ENCODE measurements at places on chromosomes 7 and 10.

DNA sequence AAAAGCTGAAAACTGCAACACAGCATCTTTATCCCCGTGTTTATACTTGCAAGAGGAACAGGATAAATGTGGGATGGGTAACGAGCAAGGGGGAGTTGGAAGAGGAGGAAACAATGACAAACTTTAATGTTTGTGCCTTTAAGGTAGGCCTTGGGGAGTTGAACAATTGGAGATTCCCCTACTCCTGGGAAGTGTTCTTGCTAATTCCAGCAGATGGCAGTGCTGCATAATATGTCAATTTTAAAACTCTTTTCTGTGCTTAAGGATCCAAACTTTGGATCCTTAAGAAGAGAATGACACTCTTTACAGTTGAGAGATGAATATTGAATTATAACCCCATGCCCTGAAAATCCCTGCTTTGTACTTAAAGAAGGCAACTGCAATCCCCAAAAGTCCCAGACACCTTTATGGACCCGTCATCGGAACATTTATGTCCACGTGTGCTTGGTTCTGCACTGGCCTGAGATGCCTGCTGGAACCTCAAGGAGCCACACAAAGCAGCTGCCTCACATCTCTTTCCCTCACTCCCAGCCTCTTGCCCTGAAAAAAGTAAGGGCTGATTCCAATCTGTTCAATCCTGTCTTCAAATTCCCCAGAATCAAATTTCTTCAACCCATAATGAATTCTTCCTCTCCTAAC lies 12.0 kb downstream of the IFIT5 start:
- DNase-seq = no peak

DNA sequence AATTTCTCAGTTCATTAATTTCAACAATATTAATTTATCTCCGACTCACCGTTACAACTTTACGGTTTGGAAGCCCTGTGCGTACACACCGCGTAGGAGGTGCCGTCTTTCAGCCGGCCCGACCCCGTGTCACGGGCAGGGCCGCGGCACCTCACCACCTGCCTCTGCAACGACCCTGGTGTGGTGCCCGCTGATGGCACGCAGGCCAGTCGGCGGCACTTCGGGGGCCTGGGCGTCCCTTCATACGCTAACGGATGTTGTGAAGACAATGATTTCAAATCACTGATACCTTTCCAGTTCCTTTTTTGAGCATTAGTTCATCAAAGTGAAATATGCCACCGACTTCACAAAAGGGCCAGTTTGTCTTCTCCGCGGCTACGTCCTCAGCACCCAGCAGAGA lies 125.3 kb downstream of the EBF3 start:
- no peak for DNase-seq

GRCh38 chr7:142553216-142553615 lies 196.1 kb upstream of the PRSS1 start:
- no peak for DNase-seq

DNA sequence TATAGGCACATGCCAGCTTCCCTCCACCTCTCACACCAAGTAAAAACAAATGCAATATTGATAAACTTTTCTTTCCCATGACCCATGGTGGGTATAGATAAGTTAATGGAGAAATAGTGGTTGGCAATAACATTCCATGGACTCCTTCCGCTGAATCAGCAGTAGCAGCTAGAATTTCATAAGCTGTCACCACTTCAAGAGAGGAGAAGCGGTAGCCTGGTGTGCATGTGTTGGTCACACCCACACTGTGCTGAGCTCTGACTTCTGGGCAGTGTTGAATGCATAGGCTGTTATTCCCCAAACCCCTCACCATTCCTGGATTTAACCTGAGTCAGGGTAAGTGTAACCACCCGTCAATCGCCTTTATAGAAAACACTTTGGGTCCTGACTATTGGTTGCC lies 32.5 kb upstream of the BMPER start:
- DNase-seq = no peak

DNA sequence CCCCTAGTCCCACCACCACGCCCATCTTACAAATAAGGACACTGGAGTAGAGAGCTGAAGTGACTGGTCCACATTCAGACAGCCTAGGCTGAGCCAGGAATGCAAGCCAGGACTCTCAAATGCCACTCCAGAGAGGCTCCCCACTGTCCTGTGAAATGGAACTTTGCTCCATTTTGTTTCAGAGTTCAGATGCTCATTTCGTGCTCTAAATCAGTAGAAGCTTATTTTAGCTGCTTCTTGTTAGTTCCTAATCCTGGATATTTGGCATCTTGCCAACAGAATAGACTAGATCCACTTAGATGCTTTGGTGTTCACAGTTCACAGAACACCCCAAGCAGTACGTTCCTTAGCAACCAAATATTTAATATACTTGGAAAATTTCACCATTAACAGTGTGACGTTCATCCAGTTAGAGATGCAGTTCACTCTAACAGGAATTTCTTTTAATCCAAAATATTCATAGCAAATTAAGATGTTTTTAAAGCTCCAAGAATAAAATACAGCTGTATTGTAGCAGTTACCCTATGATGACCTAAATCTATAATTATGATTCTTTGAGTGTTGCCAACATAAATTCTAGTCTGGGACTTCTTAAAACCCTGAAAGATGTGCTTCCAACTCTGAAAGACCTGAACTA lies 7.3 kb downstream of the MMP21 start:
- DNase-seq = no peak

- DNase-seq = no peak
These were observed 136.6 kb downstream of the AHR start for GRCh38 chr7:17434841-17435692.

DNA sequence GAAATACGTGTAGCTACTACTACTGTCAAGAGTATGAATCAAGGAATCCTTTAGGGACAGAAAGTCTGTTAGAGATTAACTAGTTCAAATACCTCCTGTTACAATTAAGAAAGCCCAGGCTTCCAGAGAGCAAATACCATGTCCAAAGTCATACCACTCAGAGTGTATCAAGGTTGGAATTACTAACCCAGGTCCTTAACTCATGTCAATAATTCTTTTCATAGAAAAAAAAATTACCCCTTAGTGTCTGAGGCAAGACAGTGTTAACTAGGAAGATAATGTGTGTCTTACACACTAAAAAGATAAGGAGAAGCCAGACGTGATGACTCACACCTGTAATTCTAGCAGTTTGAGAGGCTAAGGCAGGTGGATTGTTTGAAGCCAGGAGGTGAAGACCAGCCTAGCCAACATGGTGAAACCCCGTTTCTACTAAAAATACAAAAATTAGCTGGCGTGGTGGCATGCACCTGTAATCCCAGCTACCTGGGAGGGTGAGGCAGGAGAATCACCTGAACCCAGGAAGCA lies 423.4 kb downstream of the SORCS1 start:
- no peak for DNase-seq

DNA sequence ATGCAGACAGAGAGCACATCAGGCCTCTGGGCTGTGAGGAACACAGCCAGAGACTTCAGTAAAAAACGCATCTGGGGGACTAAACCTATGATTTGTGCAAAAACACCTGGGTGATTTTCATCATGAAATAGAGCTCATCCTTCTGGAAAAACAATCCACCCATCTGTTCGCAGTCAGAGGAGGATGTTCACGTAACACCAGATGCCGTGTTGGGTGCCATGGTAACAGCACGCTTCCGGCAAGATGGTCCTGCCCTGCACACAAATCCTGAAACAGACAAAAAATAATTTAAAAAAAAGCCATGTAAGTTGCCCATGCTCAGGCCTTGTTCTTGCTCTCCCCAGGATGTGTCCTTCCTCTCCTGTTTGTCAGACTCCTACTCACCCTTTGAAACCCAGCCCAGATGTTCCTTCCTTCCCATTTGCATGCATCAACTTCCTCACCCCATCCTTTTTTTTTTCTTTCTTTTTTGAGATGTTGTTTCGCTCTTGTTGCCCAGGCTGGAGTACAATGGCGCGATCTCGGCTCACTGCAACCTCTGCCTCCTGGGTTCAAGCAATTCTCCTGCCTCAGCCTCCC lies 28.3 kb upstream of the GNA12 start:
- DNase-seq = no peak

DNA sequence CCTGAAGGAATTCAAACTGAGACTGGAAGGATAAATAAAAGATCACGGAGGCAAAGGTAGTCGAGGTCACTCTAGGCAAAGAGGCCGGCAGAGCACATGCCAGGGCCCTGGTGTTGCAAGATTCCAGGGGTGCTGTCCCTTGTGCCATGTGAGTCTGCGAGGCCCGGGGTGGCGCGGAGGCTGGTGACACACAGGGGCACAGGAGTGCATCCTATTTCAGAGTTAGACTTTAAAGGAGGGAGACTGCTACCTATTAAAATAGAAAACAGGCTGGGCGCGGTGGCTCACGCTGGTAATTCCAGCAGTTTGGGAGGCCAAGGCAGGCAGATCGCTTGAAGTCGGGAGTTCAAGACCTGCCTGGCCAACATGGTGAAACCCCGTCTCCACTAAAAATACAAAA lies 12.6 kb downstream of the BEND7 start:
- DNase-seq = no peak

DNA sequence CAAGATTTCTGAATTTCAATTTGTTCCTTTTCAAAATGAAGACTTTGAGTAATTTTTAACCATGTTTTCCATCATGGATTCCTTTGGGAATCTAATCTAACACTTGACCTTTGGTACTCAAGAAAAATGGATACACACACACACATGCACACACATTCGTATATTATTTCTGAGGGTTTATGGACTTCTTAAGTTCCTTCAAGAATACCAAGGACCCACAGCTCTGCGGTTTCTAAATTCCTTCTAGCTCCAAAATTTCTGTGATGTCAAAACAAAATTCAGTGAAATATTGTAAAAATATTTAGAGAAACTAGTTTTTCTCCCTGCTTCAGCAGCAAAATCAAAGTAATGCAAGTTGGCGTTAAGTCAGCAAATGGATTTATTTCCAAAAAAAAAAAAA lies 98.3 kb upstream of the FAM13C start:
- no peak for DNase-seq

DNA sequence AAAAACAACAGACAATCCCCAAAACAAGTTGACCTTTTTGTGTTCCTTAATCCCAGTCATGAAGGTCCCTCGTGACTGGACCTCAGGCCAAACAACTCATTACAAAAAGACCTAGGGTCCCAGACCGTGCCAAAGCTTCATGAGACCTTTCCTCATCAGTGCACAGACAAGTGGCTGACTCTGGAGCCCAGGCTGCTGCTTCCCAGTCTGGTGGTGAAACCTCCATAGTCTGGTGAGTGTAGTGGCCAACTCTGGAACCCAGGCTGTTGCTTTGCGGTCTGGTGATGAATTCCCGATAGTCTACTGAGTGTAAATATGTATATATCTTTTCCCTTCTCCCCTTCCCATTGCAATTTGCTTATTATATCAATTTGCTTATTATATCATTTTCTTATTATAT lies 22.1 kb upstream of the SLC18A3 start:
- DNase-seq = no peak

GRCh38 chr10:114665406-114665805 lies 7.3 kb upstream of the ABLIM1 start:
- no peak for DNase-seq

- no peak for DNase-seq
These were observed 174.8 kb downstream of the JAZF1 start for GRCh38 chr7:28005847-28006231.

GRCh38 chr10:132027423-132027983 lies 38.2 kb upstream of the JAKMIP3 start:
- DNase-seq = no peak

GRCh38 chr7:22864855-22865601 lies 42.4 kb upstream of the TOMM7 start:
- DNase-seq = no peak

- no peak for DNase-seq
These were observed 23.2 kb upstream of the RADIL start for GRCh38 chr7:4906682-4907081.

- DNase-seq = no peak
These were observed 106.1 kb upstream of the BTBD16 start for GRCh38 chr10:122164815-122165483.

- peak; percentile 30 for DNase-seq
These were observed 116.8 kb upstream of the PRSS1 start for GRCh38 chr7:142632271-142633134.

GRCh38 chr10:76405922-76406321 lies 974.5 kb downstream of the LRMDA start:
- DNase-seq = no peak

GRCh38 chr10:59550061-59550460 lies 159.6 kb downstream of the SLC16A9 start:
- DNase-seq = no peak

DNA sequence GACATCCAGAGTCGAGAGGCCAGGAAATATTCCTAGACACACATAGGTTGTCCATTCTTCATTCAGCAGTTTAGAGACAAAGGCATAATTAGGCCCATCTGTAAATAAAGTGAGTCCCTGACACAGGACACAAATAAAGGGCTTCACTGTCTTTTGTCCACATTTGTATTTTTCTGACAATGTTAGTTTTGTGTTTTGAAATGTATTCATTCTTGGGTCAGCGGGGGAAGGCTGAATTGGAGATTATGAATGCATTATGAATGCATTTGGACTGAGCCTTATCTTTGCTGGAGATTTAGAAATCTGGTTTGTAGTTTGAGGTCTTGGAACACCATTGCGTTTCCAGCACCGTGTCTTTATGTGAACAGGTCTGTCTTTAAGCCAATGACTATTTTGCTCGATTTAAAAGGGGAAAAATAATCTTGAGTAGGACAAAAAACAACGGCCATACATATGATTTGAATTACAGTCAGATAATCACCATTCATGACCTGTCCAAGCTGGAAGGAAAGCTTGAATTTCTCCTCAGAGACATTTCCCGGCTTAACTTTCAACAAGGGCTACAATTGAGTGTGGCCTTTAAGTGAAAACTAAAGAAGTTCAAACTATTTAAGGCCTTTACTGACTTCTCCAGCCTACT lies 334.8 kb downstream of the WDR11 start:
- DNase-seq = no peak

GRCh38 chr10:100562008-100562672 lies 26.4 kb downstream of the HIF1AN start:
- peak; percentile 69 for DNase-seq

GRCh38 chr10:5041471-5042023 lies 37.9 kb upstream of the AKR1C2 start:
- DNase-seq = no peak

DNA sequence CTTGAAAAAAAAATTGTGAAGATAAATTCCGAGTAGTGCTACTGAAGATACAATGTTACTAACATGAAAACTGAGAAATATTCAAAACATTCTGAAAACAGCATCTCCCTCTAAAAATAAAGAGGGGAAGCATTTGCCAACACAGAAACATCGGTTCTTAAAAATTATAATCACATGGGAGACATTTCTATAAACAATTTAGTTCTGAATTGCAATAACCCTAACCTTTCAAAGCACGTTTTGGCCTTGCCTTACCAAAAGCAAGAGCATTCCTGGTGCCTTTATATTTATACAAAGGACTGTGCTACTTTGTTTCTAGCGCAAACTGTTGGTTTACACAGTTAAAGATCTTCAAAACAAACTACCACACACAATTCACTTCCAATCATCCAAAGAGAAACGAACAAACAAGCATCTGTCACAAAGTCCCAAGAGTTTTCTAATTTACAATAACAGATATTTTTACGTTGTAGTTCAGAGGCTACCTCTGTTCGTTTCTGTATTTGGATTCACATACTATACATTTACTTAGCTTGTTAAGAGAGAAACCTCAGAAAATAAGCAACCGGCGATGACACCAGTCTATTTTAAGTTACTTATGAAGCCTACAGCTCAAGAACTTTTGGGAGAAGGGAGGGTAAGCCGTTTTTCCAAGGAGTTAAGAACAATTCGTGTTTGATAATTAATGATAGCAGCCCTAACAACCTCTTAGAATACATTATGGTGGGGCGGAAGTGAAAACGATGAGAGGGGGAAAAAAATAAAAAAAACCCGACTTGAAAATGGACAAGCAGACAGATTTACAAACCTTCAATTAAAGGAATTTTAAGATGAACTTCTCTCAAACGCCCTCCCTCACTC lies 1.3 kb downstream of the ABI1 start:
- no peak for DNase-seq

Measured in effector CD8-positive, alpha-beta T cell (primary cell).